ENCODE measurements at places on chromosomes 6 and 20.

GRCh38 chr6:139027620-139028182 is 844 bp upstream of the ABRACL start:
- peak; percentile 19 for DNase-seq

GRCh38 chr6:155974359-155974758 is 518.7 kb upstream of the NOX3 start:
- no peak for DNase-seq

DNA sequence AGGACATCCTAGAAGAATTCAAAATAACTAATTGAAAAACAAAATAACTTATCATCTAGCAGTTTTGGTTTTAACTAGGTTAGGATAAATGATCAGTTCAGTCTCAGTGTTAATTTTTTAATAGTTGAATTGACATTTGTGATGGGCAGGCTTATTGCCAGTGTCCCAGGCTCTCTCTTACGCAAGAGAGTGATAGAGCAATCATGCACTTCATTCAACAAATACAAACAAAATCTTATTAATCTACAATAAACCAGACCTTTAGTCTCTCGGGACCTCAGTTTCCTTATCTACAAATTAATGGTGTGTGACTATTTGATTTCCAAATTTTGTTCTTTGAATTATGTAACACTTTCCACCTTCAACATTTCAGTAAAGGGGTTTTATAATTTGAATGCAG is 385.9 kb upstream of the JAG1 start:
- no peak for DNase-seq

DNA sequence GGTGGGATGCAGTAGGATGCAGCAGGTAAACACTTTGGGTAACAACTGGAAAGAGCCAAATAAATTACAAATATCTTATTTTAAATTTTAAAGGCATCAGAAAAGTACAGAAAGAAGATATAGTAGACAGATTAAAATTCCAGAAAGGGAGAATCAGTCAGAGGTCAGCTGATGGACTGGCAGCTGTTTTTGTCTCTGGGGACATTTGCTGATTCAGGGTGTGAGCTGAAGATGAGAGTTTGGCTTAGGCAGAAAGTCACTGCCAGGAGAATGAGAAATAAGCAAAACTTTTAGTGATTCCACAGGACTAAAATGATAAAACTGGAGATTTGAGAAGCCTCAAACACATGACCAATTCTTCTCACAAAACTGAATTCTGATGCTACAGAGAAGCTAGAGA is 39.5 kb downstream of the AHI1 start:
- DNase-seq: no peak

DNA sequence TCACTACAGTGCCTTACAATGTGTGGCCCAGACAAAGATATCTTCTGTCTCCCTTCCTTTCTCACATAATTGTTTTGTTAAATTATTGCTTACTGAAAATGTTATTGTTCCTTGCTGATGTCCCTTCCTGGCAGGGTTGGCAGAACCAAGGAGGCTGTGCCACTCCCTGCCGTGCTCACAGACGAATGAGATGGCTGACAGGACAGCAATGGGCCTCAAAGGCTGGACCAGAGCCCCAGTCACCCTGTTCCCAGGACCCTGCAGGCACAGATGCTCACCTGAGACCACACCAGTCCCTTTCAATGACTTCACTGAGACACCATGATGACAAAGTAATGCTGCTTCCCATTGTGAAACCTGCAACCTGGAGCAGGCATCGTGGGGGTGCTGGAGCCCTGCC is 375.1 kb downstream of the HACE1 start:
- DNase-seq: no peak

GRCh38 chr6:14216946-14217684 is 99.5 kb downstream of the CD83 start:
- no peak for DNase-seq

DNA sequence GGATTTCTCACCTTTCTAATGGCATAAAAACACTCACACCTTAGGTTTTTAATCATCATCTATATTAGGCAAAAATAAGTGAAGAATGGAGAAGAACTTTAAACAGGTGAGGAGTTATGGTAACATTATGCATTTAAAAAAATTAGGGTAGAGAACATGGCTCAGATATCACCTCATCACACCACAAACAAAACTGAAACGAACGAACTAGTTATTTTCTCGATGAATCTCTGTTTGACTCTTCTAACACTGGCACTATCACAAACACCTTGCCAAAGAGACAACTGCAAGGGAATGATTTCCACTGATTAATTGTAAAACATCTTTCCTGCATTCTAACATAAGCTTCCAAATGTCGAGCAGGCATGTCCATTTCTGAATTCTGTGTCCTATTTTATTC is 286.1 kb upstream of the GJE1 start:
- no peak for DNase-seq

DNA sequence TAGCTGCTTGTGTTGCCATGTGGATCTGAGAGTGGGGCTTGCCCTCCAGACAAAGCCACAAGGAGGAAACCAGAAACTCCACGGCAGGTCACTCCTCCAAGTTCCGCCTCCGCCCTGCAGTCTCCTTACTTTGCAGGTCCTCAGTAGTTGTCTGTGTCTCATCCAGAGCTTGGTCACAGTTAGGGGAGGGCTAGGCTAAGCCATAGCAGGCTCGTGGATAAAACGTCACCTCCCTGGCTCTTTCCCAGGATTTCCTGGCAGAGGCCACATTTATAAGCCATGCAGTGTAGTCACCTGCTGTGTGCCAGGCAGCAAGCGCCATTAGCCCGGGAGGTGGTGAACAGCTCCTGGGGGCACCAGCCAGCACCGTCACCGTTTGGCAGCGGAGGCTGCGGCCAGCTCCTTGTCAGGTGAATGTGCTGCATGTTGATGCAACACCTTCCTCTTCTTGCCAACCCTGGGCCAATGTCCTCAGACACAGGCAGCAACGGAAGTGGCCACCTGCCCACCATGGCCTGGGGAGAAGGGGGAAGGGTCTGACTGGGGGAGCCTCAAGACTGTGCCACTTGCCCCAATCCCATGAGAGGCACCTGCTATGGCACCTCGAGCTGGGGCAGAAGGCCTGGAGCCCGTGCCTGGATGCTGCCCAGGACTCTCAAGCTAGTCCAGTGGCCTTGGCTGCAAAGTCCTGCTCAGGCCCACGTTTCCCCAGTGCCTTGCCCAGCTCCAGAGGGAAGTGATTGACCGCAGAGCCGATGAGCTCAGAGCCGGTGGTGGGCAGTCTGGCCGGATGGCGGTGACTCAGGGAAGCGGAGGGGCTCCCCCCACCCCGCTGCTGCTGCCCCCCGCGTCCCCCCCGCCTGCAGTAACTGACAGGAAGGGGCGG is 39.0 kb upstream of the SLCO4A1 start:
- DNase-seq: peak; percentile 45

DNA sequence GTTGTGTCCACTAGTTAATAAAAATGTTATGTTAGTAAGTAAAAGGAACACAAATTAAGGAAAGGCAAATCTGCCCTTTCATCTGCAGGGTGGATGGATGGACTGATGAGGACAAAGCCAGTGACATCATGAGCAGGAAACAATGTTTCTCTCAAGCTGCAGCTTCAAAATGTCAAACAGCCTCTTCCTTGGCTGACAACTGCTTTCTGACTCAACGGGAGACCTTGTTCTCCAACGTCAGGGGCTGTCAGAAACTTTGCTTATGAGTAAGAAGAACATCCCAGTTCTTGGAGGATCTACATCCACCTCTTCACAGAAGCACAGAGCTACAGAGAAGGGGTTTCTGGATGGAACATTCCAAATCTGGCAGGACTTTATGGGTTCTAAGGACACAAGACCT is 6.0 kb downstream of the CST2 start:
- DNase-seq: no peak

GRCh38 chr6:131103901-131104300 is 31.4 kb upstream of the AKAP7 start:
- DNase-seq: no peak

- DNase-seq: no peak
Observed at GRCh38 chr20:20273286-20273685, 94.6 kb upstream of the INSM1 start.

GRCh38 chr6:3244003-3244831 is 14.5 kb upstream of the PSMG4 start:
- no peak for DNase-seq

DNA sequence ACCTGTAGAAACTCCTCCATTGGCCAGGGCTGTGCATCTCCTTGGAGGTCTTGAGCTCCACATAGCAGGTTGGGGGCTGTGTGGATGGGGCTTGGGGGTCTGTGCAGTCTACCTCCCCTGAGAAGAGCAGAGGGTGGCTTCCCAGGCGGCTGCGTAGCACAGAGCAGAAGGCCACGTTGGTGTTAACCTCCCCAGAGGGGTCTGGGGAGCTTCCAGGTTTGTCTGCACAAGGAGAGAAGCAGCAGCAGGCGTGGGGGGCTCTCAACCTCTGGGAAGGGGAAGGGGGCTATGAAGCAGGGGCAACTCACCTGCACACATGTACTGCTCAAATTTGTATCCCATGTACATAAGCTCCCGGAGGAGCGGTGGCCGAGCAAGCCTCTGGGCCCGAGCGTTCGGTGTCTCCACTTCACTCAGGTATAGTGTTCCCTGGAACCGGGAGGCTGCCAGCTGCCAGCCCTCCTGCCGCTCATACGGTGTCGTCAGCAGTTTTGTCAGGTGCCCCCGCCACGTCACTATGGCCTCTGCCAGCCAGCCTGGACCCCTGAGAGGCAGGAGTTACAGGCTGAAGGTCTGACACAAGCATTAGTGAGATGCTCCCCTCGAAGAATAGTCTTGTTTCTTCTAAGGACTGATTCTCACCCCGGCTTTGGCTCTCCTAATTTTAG is 1.2 kb downstream of the DXO start:
- DNase-seq: no peak

GRCh38 chr6:158061361-158061708 is 79.7 kb downstream of the SYNJ2 start:
- DNase-seq: no peak

- no peak for DNase-seq
Observed at GRCh38 chr6:106128981-106129781, 43.0 kb downstream of the PRDM1 start.

DNA sequence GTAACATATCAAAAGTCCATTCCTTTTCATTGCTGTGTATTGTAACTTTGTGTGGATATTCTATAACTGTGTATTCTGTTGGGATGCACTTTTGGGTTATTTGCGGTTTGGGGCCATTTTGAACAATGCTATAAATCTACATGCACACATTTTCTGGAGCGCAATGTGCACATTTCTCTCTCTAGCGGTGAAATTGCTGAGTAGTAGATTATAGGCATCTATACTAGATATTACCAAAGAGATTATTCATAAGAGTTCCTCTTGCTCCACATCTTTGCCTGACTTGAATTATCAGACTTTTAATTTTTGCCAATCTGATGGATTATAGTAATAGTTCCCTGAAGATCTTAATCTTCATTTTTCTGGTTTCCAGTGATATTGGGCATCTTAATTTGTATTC is 18.3 kb upstream of the FRK start:
- DNase-seq: no peak

DNA sequence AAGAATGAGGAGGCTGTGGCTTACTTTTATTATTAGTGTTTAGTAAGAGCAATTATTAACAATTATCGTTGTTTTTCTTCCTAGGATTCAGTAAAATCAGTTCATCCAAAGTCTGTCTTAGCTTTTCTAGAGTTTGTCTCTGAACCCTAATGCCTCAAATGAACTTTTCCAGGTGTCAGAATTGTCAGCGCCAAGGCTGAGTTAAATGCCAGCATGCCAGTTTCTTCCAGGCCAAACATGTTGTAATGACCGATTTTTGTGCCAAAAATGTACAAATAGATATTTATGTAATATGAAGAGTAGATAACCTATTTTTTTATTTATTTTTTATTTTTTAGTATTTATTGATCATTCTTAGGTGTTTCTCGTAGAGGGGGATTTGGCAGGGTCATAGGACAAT is 66.8 kb upstream of the SCGN start:
- no peak for DNase-seq

- no peak for DNase-seq
Observed at GRCh38 chr20:11869641-11870040, 48.1 kb upstream of the BTBD3 start.

- no peak for DNase-seq
Observed at GRCh38 chr6:84442208-84442607, 214.8 kb upstream of the CEP162 start.

DNA sequence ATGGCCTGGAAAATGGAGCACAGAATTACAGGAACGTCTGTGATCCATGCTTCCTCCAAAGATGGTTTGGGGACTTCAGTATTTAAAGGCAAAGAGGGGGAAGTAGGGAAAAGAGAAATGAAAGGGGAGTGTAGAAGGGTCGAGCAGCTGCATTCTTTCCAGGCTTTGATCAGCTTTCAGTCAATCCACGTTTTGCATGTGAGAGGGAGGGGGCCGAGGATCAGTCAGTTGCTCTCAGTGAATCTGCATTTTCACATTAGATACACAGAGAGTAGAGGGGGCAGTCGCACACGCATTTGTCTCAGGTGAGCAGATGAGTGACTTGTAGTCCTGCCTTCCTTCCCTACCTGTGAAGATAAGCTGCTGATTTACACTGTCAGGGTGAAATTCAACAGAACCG is 78.8 kb downstream of the FOXF2 start:
- DNase-seq: no peak

DNA sequence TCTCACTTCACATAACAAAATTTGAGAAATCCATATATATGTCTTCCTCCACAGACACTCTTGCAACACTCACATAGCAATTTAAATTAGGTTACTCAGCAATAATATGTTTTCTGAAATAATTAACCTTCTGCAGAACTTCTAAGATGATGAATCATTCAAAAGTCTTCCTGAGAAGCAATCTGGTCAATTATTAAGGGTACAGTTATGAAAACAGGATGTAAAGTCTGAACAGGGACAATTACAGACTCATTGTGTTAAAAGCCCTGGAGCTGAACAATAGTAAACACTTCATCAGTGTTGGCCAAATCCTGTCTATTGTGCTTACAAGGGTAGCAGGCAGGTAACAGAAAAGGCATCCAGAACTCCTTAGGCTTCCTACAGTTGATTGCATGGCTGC is 75.4 kb downstream of the FILIP1 start:
- DNase-seq: no peak

DNA sequence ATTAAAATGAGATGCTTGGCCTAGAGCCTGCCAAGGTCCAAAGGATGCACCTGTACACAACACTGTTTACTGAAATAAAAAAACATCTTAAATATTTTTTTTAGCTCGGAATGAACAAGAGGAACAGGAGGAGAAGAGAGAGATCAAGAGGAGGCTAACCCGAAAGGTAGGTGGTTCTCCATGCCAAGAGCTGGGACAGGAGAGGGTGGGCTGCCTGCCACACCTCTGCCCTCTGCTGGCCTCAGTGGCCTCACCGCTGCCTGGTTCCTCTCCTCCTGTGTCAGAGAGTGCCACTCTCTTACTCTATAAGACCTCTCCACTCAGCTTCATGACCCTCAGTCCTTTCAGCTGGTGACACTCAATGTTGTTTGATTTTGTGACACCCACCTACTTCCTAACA is 50.2 kb downstream of the TBC1D7 start:
- DNase-seq: no peak

DNA sequence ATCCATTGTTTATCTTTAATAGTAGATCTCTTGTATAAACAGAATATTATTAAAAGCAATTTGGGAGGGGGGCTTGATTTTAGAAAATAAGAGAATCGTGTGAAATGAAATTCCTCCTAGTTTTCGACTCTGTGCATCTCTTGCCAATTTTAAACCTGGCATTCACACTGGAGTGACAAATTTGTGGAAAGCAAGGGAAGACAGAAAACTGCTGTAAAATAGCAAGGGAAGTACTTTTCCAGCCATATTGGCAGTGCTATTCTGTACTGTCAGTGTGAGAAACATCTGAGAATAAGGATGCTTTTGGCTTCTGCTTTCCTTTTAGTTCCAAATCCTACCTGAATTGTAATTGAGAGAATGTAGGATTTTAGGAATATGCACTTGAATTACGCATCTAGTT is 40.2 kb downstream of the TOP1 start:
- DNase-seq: no peak

Data from stimulated activated CD8-positive, alpha-beta memory T cell treated with anti-CD3 and anti-CD28 coated beads, Interleukin-15, amount 100 ng/mL, for 48 hours (primary cell).